Activated CD8-positive, alpha-beta memory T cell treated with anti-CD3 and anti-CD28 coated beads for 4 hours (primary cell): ENCODE measurements at places on chromosomes 6 and 20.

GRCh38 chr6:121032268-121033006, 301.8 kb downstream of the TBC1D32 start:
- DNase-seq: no peak

- DNase-seq: no peak
Observed at GRCh38 chr20:53901064-53901463, 169.3 kb downstream of the BCAS1 start.

GRCh38 chr6:155324993-155325392, 10.7 kb upstream of the TFB1M start:
- no peak for DNase-seq

DNA sequence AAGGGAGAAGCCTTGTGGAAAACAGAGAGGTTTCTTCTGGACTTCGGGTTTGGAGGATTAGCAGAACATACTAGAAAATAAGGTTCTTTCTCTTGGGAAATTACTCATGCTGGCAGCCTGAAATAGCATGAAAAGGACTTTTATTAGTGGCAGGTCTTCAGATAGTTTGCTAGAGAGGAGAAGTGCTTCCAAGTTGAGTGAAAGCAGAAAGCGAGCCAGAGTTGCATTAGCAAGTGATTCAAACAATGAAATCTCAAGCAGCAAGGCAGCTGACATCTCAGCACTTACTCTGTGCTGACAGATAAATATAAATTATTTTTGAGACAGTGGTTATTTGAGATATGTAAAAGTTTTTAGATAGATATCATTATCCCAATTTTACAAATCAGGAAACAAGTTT, 91.9 kb downstream of the PLCB4 start:
- DNase-seq: no peak

GRCh38 chr20:10315138-10315537, 96.5 kb downstream of the SNAP25 start:
- no peak for DNase-seq

DNA sequence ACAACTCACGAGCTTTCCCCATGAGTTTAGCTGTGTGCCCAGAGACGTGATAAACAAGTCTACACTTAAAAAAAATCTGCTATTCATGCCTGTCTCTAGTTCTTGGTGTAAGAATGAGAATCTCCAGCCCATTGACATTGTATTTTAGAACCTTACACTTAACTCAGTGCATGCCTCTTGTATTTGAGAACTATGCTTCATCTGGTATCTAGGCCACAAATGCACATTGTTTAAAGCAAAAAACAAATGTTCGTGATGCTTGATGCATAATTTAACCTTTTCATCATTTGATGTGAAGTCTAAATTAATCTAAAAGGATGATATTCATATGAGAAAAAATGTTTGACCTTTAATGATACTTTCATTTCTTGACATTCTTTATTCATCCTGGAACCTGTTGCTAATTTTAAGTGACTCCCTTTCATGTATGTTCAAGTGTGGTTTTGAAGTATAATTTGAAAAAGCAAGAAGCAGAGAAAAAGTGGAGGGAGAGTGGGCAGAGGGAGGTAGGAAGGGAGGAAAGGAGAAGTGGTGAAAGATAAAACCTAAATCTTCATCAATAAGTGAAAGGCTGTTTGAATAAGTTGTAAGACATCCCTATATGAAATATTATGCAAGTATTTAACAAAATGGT, 116.9 kb downstream of the PFDN4 start:
- DNase-seq: no peak
